ENCODE measurements at places on chromosomes 7 and 10.
A peak's percentile ranks its signal among the peaks of the same experiment; 100 is the strongest.

- no peak for DNase-seq
These were observed 5.0 kb upstream of the TACR2 start for GRCh38 chr10:69421611-69422308.

DNA sequence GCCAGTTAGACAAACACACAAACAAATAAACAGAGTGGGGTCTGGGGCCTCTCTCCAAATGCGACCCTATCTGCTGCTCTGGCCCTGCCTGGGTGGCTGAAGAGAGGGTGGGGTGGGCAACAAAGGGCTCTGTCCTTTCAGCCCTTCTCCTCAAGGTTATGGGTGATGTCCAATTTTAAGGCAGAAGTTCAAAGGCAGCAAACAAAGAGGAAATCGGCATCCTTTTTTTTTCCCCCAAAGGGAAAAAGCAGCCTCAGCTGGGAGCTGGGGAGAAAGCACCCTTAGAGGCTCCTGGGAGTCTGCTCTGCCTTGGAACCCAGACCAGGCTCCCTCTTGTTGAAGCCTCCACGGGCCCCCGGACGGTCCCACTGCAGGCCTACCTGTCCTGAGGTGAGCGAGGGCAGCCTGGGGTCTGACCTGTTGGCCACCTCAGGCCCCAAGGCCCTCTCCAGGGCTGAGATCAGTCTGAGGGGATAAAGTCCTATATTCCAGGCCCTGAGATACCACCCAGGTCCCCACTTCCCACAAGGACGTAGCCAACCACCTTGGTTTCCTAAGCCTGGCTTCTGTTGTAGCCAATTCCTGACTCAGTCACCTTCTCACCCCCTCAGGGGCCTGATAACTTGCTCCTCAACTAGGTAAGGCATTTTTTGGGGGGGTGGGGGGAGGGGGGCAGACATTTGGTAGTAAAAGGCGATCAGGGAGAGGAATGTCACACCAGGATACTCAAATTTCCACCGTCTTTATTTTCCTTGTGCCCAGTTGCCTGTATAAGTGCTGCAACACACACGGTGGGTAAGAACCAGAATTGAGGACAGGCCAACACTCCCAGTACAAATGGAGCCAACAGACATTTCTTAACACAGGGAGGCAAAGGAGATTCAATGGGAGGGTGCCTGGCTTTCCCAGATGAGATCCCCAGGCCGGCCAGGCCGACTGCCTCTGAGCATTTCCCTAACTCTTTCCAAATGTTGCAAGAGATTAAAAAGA lies 4.3 kb downstream of the HOXA11 start:
- no peak for DNase-seq

GRCh38 chr10:84181631-84182030 lies 8.0 kb downstream of the GPR15LG start:
- DNase-seq, result no peak

DNA sequence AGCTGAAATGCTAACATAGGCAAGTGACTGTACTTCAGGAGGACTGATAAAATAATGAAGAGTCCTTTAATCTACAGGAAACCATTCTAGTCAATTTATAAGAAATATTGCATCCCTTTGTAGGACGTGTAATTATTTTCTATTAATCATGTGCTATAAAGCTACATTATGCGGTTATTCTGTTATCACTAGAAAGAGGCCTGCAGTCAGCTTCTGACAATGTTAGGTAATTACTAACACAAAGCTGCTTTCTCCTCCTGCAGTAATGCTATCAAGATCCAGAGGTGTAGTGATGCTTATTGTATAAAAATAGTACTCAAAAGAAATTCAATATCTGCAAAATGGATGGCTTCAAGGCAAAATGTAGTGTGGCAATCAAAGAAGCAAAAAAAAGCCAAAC lies 191.1 kb downstream of the SKAP2 start:
- no peak for DNase-seq

DNA sequence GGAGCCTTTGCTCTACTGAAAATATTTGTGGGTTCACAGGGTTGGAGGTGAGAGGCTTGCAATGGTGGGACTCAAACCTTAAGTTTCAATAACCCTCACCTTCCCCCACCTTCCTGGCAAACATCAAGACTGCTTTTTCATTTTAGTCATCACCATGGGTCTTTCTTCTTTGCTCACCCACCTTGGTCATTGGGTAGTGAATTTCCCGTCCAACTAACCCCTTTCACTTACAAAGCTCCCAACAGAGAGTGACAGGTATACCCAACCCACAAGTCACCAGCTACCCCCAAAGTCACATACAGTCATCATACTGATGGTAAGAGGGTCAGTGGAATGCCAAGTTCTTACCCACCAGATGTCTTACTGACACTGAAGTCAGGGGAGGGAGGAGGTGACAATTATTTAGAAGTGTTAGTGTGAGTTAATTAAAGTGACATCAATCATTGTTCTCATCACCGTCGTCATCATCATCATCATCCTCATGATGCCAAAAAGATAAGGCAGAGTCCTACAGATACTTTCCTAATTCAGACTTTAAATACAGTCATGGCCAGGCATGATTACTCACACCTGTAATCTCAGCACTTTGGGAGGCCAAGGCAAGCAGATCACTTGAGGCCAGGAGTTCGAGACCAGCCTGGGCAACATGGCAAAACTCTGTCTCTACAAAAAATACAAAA lies 49.0 kb downstream of the PIK3AP1 start:
- peak; percentile 35 for DNase-seq

DNA sequence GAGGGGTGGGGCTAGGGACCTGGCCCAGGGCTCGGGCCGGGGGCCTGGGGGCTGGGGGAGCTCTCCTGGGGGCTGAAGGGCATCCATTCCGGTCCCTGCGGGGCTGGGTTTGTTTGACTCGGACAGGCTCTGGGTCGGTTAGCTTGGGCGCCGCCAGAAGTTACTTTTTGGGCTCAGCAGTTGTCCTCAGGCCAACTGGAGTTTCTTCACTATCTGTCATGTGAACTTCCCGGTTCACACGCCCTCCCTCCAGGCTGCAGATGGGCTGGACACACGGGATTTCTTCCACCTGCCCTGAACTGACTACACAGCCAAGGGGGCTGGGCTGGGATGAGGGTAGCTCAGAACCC lies 3.8 kb downstream of the SLC4A2 start:
- DNase-seq, result no peak

DNA sequence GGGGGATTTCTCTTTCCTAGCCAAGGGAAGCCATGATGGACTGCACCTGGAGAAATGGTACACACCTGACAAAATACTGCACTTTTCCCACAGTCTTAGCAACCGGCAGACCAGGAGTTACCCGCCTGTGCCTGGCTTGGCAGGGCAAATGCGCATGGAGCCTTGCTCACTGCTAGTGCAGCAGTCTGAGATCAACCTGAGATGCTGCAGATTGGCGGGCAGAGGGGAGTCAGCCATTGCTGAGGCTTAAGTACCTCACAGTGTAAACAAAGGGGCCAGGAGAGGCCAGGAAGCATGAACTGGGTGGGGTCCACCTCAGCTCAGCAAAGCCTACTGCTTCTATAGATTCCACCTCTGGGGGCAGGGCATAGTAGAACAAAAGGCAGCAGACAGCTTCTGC lies 49.4 kb downstream of the OR13A1 start:
- no peak for DNase-seq

DNA sequence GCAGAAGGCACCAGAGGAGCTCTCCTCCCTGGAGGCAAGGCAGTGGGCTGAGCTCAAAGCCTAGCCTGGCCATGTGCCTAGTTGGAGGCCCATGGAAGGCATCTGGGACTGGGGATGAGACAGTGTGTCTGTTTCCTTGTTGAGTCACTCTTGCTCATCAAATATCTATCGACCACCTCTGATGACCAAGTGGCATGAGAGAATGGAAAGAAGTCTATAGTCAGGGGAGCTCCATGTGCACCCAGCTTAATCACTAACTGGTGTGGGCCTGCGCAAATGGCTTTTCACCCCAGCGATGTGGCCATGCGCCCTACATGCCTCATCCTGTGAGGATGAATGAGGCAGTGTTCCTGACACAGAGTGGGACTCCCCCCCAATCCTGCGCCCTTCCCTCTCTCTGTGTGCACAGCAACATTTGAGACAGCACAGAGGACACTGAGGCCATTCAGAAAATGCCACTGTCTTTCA lies 229.9 kb downstream of the RPS24 start:
- DNase-seq, result no peak

GRCh38 chr7:7148798-7149481 lies 33.4 kb upstream of the C1GALT1 start:
- DNase-seq, result no peak

Measured in CD4-positive, alpha-beta T cell treated with Interleukin-15 for 4 hours (primary cell).